CD4-positive, alpha-beta T cell treated with Interleukin-17A for 1 hour (primary cell): ENCODE measurements at places on chromosomes 6 and 20.

GRCh38 chr6:69489970-69490369 is 306.8 kb downstream of the LMBRD1 start:
- DNase-seq, result no peak

DNA sequence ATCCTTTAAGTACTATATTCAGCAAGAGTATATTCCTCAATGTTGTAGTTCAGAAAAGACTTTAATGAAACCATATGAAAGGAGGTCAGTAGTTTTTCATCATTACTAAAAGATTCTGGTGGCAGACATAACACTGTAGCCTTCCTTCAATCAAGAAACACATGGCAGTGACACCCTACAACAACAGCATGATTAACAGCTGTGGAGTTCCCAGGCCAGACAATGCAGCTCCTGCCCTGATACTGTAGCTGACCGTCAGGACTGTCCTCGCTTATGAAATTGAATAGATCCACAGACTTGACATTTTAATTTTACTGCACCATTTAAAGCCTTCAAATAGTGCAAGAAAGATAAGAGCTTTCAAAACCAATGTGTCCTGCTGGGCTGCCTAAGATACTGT is 43.6 kb downstream of the USP45 start:
- DNase-seq, result no peak

GRCh38 chr6:136994782-136995181 is 50.0 kb downstream of the IL20RA start:
- DNase-seq, result no peak

- DNase-seq, result no peak
Observed at GRCh38 chr6:166583230-166583965, 3.1 kb downstream of the RAMACL start.

DNA sequence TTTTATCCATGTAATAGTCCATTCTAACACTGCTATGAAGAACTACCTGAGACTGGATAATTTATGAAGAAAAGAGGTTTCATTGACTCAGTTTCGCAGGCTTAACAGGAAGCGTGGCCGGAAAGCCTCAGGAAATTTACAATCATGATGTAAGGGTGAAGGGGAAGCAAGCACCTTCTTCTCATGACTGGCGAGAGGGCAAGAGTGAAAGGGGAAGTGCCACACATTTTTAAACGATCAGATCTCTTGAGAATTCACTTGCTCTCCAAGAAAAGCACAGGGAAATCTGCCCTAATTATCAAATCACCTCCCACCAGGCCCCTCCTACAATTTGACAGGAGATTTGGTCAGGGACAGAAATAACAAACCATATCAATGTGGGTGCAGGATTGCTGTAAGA is 859.7 kb downstream of the EPHA7 start:
- DNase-seq, result no peak

- no peak for DNase-seq
Observed at GRCh38 chr6:155995281-155995680, 539.6 kb upstream of the NOX3 start.

DNA sequence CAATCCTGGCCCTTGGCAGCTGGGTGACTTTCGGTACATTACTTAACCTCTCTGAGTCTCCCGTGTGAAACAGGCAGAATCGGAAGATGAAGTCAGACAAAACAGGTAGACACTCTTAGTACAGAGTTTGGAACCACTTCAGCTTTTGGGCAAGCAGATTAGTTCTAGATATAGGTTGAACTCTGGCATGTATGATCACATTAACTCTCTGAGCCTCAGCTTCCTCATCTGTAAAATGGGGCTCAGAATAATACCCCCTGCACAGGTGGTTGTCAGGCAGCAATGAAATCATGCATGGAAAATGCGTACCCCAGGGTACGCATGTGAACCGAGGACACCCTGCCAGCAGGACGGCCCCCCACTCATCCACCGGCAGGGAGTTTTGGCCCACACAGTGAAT is 87.7 kb downstream of the KCNB1 start:
- DNase-seq, result no peak

- DNase-seq, result no peak
Observed at GRCh38 chr6:118567974-118568373, 19.9 kb downstream of the PLN start.

GRCh38 chr20:61718361-61719005 is 347.2 kb downstream of the TAF4 start:
- no peak for DNase-seq

GRCh38 chr6:144349690-144350527 is 64.8 kb downstream of the UTRN start:
- DNase-seq, result peak; percentile 52

- no peak for DNase-seq
Observed at GRCh38 chr20:1165941-1166340, 18.8 kb downstream of the TMEM74B start.

- no peak for DNase-seq
Observed at GRCh38 chr6:53353624-53354023, 4.9 kb upstream of the ELOVL5 start.

GRCh38 chr20:57293995-57294394 is 27.6 kb upstream of the BMP7 start:
- DNase-seq, result no peak

DNA sequence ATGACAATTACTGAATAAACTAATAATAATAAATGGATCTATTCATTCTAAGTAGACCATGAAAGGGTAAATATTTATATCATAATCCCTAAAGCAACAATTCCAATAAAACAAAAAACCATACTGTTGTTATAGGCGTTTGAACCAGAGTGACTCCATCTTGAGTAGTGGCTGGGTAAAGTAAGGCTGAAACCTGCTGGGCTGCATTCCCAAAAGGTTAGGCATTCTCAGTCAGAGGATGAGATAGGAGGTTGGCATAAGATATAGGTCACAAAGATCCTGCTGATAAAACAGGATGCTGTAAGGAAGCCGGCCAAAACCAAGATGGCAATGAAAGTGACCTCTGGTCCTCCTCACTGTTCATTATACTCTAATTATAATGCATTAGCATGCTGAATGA is 8.3 kb downstream of the OR2H1 start:
- no peak for DNase-seq
